ENCODE measurements at places on chromosomes 1 and 21.

DNA sequence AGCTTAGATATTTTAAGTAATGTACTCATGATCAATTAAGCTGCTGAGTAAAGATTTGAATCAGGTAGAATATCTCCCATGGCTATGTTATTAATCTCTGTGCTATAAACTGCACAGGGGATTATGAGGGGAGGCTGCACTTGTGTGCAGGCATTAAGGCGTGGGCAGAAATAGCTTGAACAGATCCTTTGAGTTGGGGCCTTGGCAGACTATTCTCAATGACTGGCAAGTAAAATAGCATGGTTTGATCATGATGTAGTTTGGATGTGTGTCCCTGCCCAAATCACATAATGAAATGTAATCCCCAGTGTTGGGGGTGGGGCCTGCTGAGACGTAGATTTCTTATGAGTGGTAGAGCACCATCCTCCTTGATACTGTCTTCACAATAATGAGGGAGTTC, 220.3 kb downstream of the PLPP3 start:
- DNase-seq: no peak

DNA sequence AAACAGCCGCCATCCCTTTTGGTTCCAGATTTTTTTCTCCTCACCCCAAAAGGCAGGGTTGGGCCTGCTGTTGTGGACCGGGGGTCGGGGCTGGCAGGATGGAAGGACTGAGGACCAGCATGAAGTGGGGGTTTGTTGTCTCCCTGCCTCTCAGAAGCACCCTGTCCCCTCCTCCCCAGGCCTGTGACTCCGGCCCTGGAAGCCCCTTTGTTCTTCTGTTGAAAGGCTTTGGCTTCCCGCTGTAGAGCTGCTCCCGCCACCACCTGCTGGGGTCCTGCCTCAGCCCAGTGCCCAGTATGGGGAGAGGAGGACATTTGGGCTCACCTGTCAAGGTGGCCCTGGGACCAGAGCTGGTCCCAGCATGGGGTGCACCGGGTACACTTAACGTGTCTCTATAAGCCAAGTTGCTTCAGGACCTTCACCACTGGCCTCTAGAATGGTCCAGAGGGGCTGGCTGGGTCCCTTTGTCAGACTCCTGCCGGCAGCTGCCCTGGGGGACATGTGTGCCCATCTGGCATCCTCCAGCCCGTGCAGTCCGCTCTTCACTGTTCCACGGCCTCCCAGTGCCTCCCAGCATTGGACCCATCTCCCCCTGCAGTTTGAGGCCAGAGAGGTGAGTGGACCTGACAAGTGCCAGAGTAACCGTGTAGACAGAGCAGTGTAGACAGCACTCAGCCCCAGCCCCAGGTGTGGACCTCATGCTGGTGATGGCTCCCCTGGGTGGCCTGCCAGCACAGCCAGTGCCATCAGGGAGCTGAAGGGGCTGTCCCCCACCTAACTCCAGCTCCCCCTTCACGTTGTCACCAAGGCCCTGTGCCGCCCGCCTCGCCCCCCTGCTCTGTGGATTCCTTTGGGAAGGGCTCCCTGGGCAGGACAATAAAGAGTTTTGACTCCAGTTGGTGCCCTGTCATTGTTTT, 6.1 kb upstream of the SYTL1 start:
- DNase-seq: no peak

GRCh38 chr21:42309753-42310213, 5.4 kb downstream of the TFF3 start:
- DNase-seq: peak; percentile 74

- DNase-seq: no peak
These were observed 17.2 kb upstream of the MRPS14 start for GRCh38 chr1:175040324-175040879.

DNA sequence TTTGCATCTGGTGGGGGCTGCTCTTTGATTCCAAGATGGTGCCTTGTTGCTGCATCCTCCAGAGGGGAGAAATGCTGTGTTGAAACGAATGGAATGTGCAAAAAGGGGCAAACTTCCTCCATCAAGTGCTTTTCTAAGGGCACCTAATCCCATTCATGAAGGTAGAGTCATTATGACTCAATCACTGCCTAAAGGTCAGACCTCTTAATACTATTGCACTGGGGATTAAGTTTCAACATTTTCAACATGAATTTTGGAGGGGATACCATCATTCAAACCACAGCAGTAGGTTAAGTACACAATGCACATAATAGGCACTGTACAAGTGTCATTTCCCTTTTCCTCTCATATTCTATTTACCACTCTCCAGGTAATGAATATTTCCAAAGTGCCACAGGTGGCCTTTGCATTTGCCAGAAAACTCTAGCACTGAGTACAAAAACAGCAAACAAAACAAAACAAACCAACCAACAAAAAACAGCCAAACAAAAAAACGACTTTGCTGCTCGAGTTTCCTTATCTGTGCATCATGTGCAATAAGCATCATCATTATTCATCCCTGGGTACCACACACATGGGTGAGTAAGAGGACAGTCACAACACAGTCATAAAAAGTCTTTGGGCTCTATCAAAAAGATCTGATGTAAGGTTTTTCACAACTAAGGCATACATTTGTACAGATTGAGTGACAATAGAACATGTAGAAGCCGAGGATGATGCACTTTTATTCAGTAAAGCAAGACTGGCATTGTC, 42.5 kb downstream of the IFI44 start:
- DNase-seq: no peak

DNA sequence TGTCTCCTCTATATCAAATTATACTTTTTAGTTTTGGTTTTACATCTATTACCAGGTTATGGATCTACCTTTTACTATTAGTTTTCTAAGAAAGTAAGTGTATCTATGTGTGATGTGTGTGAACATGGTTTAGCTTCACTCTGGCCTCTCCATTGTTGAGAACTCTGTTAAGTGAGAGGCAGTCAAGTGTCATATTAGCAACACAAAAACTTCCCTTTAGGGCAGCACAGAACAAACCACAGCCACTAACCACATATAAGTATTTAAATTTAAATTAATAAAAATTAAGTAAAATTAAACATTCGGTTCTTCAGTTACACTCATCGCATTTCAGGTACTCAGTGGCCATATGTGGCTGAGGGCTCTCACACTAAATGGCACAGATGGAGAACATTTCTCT, 96.6 kb downstream of the DPYD start:
- DNase-seq: no peak

DNA sequence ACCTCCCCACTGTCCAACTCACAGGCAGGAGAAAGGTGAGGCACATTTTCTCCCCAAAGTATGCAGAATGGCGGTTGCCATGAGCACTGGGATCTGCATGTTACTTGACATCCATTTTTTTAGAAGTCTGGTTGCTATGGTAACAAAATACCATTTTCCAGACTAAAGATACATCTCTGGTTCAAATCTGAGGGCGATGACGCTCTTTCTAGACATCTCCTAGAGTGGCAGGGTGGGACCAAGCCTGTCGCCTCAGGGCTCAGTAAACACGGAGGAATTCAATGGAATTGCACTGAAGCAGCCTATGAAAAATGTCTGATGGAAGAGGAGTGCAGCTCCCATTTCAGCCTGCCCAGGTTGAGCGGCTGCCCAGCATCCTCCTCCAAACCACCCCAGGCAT, 21.5 kb upstream of the FAM43B start:
- DNase-seq: no peak

GRCh38 chr1:243257189-243257588, 1.3 kb downstream of the SDCCAG8 start:
- no peak for DNase-seq
